ENCODE measurements at places on chromosomes 2 and 18. TPM values are rescaled to one million over a fixed set of nuclear protein-coding genes. Genes with fewer than 3 reads are reported as not detected.

- no peaks in the 10 kb centered on the region for H3K4me1 ChIP-seq
- H3K27me3 ChIP-seq: no peaks in the 10 kb centered on the region
- no peak overlapping the region for H3K27ac ChIP-seq
- peak; percentile 71 for DNase-seq
- no peak overlapping the region for H3K4me3 ChIP-seq
Measured at GRCh38 chr18:70221156-70221914, 15.8 kb upstream of the RTTN start.

DNA sequence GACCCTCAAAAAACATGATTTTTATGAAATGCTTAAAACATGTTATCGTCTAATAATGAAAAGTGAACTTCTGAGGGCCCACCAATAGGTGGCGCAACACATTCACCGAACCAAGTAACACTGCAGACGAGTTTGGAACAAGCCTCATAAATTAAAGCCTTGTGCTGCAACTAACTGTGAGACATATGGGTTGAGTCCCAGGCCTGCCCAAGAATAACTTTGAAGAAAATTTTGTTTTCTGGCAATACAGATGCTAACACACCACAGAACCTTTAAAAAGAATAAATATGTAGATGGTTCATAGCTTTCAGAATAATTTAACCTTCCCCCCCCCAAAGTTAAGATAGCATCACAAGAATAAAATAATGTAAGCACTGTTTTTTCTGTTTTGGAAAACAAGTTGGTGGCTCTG, 285.9 kb downstream of the RNF144A start:
- peaks cover 11% of the 10 kb centered on the region for H3K4me1 ChIP-seq
- H3K4me3 ChIP-seq: no peak overlapping the region
- H3K36me3 ChIP-seq: no peaks in the 10 kb centered on the region
- peak; percentile 74 for DNase-seq
- no peak overlapping the region for H3K27ac ChIP-seq

DNA sequence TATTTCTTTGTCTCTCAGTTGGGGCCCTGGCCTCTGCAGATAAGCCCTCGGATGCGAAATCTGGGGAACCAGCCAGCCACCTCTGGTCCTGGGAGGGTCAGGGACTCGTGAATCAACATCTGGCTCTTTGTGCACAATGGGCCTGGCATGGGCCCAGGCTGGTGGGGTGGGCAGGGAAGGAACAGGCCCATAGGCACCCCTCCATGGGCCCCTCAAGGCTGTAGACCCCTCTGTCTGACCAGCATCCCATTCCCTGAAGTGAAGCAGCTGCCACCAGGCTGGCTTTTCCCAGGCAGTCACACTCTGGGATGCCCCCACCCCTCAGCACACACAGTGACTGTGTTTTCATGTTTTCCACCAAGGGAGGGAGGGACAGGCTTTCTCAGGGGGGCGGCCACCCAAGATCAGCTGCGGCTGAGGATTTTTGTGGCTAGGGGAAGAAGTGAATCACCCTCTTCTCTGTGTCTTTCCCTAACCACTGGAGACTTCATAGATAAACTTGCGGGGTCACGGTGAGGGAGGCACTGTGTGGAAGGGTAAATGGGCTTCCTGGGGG, 166.0 kb downstream of the AGAP1 start:
- H3K36me3 ChIP-seq: no peaks in the 10 kb centered on the region
- no peaks in the 10 kb centered on the region for H3K27me3 ChIP-seq
- H3K4me3 ChIP-seq: no peak overlapping the region
- DNase-seq: no peak
- no peak overlapping the region for H3K27ac ChIP-seq

- H3K27me3 ChIP-seq: no peaks in the 10 kb centered on the region
- H3K36me3 ChIP-seq: no peaks in the 10 kb centered on the region
- H3K4me3 ChIP-seq: no peak overlapping the region
Measured at GRCh38 chr2:236694146-236694888, 124.7 kb downstream of the ACKR3 start.

- no peak overlapping the region for H3K27ac ChIP-seq
- H3K36me3 ChIP-seq: no peaks in the 10 kb centered on the region
- H3K4me1 ChIP-seq: no peaks in the 10 kb centered on the region
- H3K27me3 ChIP-seq: no peaks in the 10 kb centered on the region
- no peak for DNase-seq
- H3K4me3 ChIP-seq: no peak overlapping the region
Measured at GRCh38 chr18:13791181-13791580, 32.8 kb upstream of the MC5R start.

- H3K36me3 ChIP-seq: no peaks in the 10 kb centered on the region
- DNase-seq: no peak
- no peak overlapping the region for H3K4me3 ChIP-seq
- no peaks in the 10 kb centered on the region for H3K27me3 ChIP-seq
- H3K27ac ChIP-seq: no peak overlapping the region
Measured at GRCh38 chr2:57908736-57909161, 137.9 kb upstream of the VRK2 start.

- H3K4me1 ChIP-seq: peaks cover 4% of the 10 kb centered on the region
- H3K27me3 ChIP-seq: no peaks in the 10 kb centered on the region
- no peaks in the 10 kb centered on the region for H3K36me3 ChIP-seq
Measured at GRCh38 chr2:186755066-186755465, 61.2 kb downstream of the FAM171B start.

- peaks cover 8% of the 10 kb centered on the region for H3K36me3 ChIP-seq
- no peak overlapping the region for H3K4me3 ChIP-seq
- DNase-seq: no peak
- 0 out of 2 replicates have a peak, but pooled peaks cover 14% of the 10 kb centered on the region for H3K4me1 ChIP-seq
- no peak overlapping the region for H3K27ac ChIP-seq
- H3K27me3 ChIP-seq: no peaks in the 10 kb centered on the region
Measured at GRCh38 chr2:17649026-17649425, 104.6 kb downstream of the SMC6 start.

DNA sequence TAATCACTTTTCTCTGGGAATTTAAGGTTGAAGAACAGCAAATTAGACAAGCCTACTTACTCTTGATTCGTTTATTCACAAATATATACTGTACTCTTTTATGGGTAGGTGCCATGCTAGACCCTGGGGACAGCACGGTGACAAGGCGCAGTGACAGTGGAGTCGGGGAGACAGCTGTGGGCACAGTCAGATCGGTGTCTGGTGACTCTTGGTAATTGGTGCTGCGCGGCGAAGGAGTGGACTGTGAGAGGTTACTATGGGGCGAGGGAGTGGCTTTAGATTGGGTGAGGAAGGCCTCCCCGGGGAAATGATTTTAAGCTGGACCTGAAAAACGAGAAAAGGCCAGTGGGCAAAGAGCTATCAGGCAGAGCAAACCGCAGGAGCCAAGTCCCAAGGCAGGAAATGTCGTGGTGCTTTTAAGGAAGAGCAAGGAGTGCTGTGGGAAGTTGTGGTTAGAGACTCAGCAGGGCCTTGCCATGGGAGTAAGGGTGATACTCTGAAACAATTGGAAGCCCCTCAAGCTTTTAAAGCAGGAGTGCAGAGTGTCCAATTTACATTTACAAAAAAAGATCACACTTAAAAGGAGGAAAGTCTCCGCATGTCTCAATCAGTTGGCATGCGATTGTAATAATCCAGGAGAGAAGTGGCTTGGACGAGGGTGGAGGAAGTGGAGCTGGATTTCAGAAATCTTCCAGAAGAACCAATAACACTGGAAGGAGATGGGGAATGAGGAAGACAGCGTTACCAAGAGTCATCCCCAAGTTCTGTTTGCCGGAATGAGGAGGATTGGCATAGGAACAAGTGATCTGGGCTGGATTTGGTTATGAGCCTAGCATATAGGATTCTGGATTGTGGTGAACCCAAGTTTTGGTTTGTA, 36.1 kb upstream of the TXNDC2 start:
- H3K27ac ChIP-seq: no peak overlapping the region
- no peak overlapping the region for H3K4me3 ChIP-seq
- no peak for DNase-seq
- 0 out of 2 replicates have a peak, but pooled peaks cover under 1% of the 10 kb centered on the region for H3K4me1 ChIP-seq

DNA sequence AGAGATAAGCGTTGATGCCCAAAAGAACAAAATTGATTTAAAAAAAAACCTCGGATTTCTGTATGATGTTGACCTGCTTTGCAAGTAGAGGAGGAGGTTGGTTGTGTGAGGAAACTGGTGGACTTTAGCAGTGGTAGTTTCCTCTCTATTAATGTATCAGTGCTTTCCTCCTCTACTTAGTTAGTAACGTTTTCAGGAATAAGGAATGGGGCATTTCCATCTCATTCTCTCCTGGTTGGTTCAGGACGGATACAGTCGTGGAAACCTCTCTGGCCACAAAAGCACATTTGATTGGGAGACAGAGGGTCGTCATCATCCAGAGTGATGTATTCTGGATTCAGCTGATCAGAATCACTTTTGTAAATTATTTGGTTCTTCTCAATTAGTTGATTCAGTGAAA, 1.5 kb downstream of the FHOD3 start:
- H3K27me3 ChIP-seq: peaks cover 53% of the 10 kb centered on the region
- peak overlapping the region; percentile 87 for H3K4me3 ChIP-seq
- peaks cover 11% of the 10 kb centered on the region for H3K4me1 ChIP-seq

GRCh38 chr2:181788897-181789555, 102.5 kb upstream of the ITPRID2 start:
- DNase-seq: no peak
- no peaks in the 10 kb centered on the region for H3K36me3 ChIP-seq
- H3K4me1 ChIP-seq: no peaks in the 10 kb centered on the region
- no peaks in the 10 kb centered on the region for H3K27me3 ChIP-seq
- H3K27ac ChIP-seq: no peak overlapping the region

GRCh38 chr2:200199005-200199404, 107.5 kb upstream of the SPATS2L start:
- DNase-seq: no peak
- H3K27ac ChIP-seq: no peak overlapping the region
- H3K36me3 ChIP-seq: no peaks in the 10 kb centered on the region
- no peak overlapping the region for H3K4me3 ChIP-seq

DNA sequence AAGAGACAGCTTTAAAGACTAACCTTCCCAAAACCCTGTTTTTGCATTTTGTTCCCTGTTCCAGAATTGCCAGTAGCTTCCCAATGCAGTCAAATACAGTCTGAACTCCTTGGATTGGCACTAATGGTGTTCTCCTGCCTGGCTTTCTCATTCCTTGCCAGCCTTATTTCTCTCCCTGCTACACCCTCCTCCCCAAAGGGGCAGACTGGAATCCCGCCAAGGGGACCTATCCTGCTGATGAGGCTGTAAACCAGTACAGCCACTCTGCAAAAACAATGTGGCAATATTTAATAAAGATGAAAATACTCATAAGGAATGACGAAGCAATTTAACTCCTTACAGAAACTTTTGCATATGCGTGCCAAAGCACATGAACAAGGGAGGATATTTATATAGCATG, 4.5 kb upstream of the SLC4A5 start:
- no peak overlapping the region for H3K27ac ChIP-seq

- no peaks in the 10 kb centered on the region for H3K27me3 ChIP-seq
- peak overlapping the region; percentile 67 for H3K4me3 ChIP-seq
- no peaks in the 10 kb centered on the region for H3K36me3 ChIP-seq
- peak; percentile 96 for DNase-seq
- H3K27ac ChIP-seq: peak overlapping the region; percentile 84
Measured at GRCh38 chr18:46433121-46433826, 223.7 kb downstream of the LOXHD1 start.

DNA sequence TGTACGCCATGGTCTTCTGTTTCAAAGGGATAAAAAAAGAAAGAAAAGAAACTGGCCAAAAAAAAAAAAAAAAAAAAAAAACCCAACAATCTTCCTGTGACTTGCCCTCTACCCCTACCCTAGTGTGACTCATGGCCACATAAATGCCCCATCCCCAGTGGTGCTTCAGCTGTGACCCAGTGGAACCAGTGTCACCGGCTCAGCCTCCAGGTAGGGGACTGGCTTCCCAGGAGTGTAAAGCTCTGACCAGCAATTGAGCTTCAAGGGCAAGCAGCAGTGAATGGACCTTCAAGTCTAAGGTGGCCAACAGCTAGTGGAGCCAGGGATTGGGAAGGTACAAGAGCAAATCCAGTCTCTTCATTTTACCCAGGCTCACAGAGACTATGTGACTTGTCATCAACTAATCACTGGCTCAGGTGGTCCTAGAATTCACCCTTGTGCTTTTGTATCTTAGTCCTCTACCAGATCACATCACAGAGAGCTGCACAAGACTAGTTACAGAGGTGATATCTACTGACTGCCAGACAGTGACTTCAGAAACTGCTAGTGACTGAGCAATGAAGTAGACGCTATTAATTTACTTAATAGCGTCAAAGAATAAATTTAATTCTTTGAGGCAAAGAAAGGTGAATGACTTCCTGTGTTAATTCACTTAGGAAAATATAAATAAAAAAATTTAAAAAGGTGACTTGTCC, 1.3 kb upstream of the TGFBRAP1 start:
- H3K4me3 ChIP-seq: no peak overlapping the region
- no peak overlapping the region for H3K27ac ChIP-seq
- H3K4me1 ChIP-seq: peaks cover 5% of the 10 kb centered on the region
- peaks cover 14% of the 10 kb centered on the region for H3K27me3 ChIP-seq
- no peaks in the 10 kb centered on the region for H3K36me3 ChIP-seq
- DNase-seq: no peak

GRCh38 chr2:215887303-215887702, 126.0 kb downstream of the MREG start:
- no peaks in the 10 kb centered on the region for H3K4me1 ChIP-seq
- H3K27me3 ChIP-seq: no peaks in the 10 kb centered on the region
- H3K4me3 ChIP-seq: no peak overlapping the region
- H3K36me3 ChIP-seq: no peaks in the 10 kb centered on the region
- H3K27ac ChIP-seq: no peak overlapping the region
- no peak for DNase-seq

DNA sequence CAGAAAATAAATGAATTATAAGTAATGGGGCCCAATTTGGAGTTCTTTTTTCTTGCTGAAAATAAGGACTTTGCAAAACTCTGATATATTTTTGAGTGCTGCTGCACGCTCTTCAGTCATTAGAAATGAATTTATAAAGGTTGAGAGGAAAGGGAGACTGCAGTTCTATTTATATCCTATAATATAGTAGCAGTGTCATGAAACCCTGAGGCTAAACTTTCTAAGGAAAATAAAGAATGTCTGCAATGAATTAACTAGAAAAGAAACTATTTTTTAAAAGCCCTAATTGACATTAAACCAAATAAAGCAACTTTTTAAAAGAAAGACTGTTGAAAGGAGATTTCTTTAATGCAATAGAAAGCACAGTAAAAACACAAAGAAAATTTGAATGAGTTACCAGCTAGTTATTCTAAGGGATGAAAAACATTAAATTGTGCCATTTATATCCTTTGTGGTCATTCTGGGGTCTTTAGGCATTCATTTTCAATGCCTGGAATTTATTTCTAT, 1072.8 kb upstream of the TMEFF2 start:
- no peaks in the 10 kb centered on the region for H3K4me1 ChIP-seq
- H3K36me3 ChIP-seq: no peaks in the 10 kb centered on the region
- no peak overlapping the region for H3K4me3 ChIP-seq
- no peak overlapping the region for H3K27ac ChIP-seq
- no peaks in the 10 kb centered on the region for H3K27me3 ChIP-seq
- no peak for DNase-seq

GRCh38 chr2:186485576-186485870, 537 bp upstream of the ZC3H15 start:
- H3K36me3 ChIP-seq: no peaks in the 10 kb centered on the region
- no peaks in the 10 kb centered on the region for H3K27me3 ChIP-seq
- H3K4me3 ChIP-seq: peak overlapping the region; percentile 95
- DNase-seq: no peak
- H3K27ac ChIP-seq: peak overlapping the region; percentile 97

- no peaks in the 10 kb centered on the region for H3K36me3 ChIP-seq
- H3K4me3 ChIP-seq: no peak overlapping the region
- peaks cover 5% of the 10 kb centered on the region for H3K4me1 ChIP-seq
Measured at GRCh38 chr2:217325251-217325650, 465.4 kb upstream of the TNP1 start.

The EHD3 gene
- total RNA-seq: 11.9 TPM

The CRIM1 gene
- 30.9 TPM for total RNA-seq

The CFAP65 gene
- 0.23 TPM for total RNA-seq

The SLC11A1 gene
- total RNA-seq: not detected

The EGR4 gene
- not detected for total RNA-seq

All from GM23338 (cell line).